Karpas-422 (cell line): ENCODE measurements at places on chromosomes 3 and 15. TPM values are rescaled to one million over a fixed set of nuclear protein-coding genes. Genes with fewer than 3 reads are reported as not detected.

- no peaks in the 10 kb centered on the region for H3K36me3 ChIP-seq
- H3K27ac ChIP-seq = no peak overlapping the region
- H3K4me1 ChIP-seq = no peaks in the 10 kb centered on the region
- no peaks in the 10 kb centered on the region for H3K27me3 ChIP-seq
- no peak overlapping the region for H3K4me3 ChIP-seq
- DNase-seq = no peak
Observed at GRCh38 chr15:74037171-74038117, 42.9 kb downstream of the PML start.

- no peak overlapping the region for H3K4me3 ChIP-seq
- DNase-seq = no peak
- no peaks in the 10 kb centered on the region for H3K36me3 ChIP-seq
Observed at GRCh38 chr3:133268726-133269134, 131.1 kb upstream of the BFSP2 start.

DNA sequence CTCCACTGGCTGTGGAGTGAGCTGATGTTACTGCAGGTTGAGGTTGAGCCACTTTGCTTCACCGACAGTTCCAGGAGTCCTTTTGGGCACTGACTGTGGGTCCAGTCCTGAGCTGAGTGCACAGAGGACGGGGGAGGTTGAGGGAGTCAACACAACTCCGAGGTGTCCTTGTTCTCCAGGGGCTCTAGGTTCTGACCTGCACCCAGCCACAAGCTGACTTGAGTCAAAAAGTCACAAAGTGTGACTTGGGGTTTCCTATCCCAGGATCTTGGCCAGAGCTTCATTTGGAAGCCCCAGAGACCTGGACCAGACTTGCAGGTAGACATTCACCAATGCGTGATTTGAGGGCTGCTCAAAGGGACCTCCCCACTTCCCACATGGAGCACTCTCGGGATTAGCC lies 95.0 kb downstream of the FAM43A start:
- DNase-seq = no peak
- no peaks in the 10 kb centered on the region for H3K36me3 ChIP-seq
- no peak overlapping the region for H3K4me3 ChIP-seq
- peaks cover 15% of the 10 kb centered on the region for H3K4me1 ChIP-seq
- H3K27ac ChIP-seq = no peak overlapping the region
- H3K27me3 ChIP-seq = peaks cover 2% of the 10 kb centered on the region; the same call in 1 of the 2 replicates

- H3K4me1 ChIP-seq = no peaks in the 10 kb centered on the region
- no peaks in the 10 kb centered on the region for H3K36me3 ChIP-seq
- no peak overlapping the region for H3K4me3 ChIP-seq
- H3K27me3 ChIP-seq = no peaks in the 10 kb centered on the region
Observed at GRCh38 chr3:132756108-132756650, 34.0 kb upstream of the NPHP3 start.

GRCh38 chr15:66622591-66623022 lies 56.8 kb upstream of the LCTL start:
- H3K4me3 ChIP-seq = no peak overlapping the region
- no peak overlapping the region for H3K27ac ChIP-seq
- no peaks in the 10 kb centered on the region for H3K36me3 ChIP-seq
- no peaks in the 10 kb centered on the region for H3K27me3 ChIP-seq
- no peaks in the 10 kb centered on the region for H3K4me1 ChIP-seq

GRCh38 chr3:39132096-39133092 lies 21.0 kb downstream of the CSRNP1 start:
- no peak overlapping the region for H3K27ac ChIP-seq
- no peak overlapping the region for H3K4me3 ChIP-seq
- no peaks in the 10 kb centered on the region for H3K27me3 ChIP-seq
- H3K4me1 ChIP-seq = peaks cover 7% of the 10 kb centered on the region

- H3K27ac ChIP-seq = no peak overlapping the region
- peaks cover 33% of the 10 kb centered on the region for H3K4me1 ChIP-seq
- no peak overlapping the region for H3K4me3 ChIP-seq
Observed at GRCh38 chr15:40003116-40003916, 35.7 kb downstream of the SRP14 start.

DNA sequence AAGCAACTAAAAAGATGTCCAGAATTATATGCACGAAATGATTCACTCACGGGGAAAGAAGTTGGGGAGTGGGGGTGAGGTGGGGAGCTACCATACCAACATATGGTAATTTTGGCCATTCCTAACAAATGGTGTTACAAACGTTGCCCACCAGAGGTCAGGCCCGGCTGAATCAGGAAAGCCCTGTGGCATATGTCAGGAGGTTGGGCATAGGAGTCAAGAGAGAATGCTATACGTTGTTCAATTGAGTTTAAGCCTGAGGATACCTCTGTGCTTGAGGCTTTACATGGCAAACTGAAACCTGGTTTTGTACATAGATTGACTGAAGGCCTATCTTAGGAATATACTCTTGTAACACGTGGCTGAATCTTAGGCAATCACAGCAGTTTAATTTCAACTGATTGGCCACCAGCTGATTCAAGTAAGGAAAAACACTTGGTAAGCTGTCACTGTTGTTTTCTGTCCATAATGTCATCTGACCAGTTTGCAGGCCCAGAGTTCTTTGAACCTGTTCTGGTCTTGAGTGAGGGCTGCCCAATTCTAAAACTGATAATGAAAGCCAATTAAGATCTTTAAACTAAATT lies 23.4 kb upstream of the SLC2A2 start:
- H3K36me3 ChIP-seq = no peaks in the 10 kb centered on the region
- H3K27me3 ChIP-seq = no peaks in the 10 kb centered on the region
- no peaks in the 10 kb centered on the region for H3K4me1 ChIP-seq
- no peak overlapping the region for H3K4me3 ChIP-seq

DNA sequence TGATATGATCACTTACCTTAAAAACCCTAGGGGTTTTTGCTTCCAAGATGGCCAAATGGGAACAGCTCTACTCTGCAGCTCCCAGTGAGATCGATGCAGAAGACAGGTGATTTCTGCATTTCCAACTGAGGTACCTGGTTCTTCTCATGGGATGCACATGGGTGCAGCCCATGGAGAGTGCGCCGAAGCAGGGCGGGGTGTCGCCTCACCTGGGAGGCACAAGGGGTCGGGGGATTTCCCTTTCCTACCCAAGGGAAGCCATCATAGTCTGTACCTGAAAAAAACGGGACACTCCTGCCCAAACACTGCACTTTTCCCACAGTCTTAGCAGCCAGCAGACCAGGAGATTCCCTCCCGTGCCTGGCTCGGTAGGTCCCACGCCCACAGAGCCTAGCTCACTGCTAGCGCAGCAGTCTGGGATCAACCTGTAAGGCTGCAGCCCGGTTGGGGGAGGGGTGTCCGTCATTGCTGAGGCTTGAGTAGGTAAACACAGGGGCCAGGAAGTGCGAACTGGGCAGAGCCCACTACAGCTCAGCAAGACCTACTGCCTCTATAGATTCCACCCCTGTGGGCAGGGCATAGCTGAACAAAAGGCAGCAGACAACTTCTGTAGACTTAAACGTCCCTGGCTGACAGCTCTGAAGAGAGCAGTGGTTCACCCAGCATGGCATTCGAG lies 78.6 kb downstream of the CTNNB1 start:
- no peak overlapping the region for H3K4me3 ChIP-seq
- no peaks in the 10 kb centered on the region for H3K4me1 ChIP-seq
- H3K27ac ChIP-seq = no peak overlapping the region
- no peaks in the 10 kb centered on the region for H3K36me3 ChIP-seq
- H3K27me3 ChIP-seq = no peaks in the 10 kb centered on the region

DNA sequence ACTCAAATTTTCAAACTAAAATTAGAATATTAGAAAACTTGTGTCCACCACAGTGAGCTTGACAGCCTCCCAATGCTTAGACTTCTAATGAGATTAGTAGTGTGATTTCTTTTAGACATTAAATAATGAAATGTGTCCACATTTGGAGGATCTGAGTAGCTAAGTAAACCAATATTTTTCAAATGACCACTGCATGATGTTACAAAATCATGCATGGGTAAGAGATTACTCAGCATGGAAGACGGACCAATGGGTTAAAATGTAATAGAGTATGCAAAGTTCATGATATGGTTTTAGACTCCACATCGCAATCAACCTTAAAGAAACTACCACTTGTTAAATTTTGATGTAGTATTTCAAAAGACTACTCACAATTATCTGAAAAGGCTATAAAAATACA lies 130.6 kb downstream of the IMPG2 start:
- DNase-seq = no peak
- no peak overlapping the region for H3K4me3 ChIP-seq
- H3K4me1 ChIP-seq = no peaks in the 10 kb centered on the region
- no peaks in the 10 kb centered on the region for H3K36me3 ChIP-seq

DNA sequence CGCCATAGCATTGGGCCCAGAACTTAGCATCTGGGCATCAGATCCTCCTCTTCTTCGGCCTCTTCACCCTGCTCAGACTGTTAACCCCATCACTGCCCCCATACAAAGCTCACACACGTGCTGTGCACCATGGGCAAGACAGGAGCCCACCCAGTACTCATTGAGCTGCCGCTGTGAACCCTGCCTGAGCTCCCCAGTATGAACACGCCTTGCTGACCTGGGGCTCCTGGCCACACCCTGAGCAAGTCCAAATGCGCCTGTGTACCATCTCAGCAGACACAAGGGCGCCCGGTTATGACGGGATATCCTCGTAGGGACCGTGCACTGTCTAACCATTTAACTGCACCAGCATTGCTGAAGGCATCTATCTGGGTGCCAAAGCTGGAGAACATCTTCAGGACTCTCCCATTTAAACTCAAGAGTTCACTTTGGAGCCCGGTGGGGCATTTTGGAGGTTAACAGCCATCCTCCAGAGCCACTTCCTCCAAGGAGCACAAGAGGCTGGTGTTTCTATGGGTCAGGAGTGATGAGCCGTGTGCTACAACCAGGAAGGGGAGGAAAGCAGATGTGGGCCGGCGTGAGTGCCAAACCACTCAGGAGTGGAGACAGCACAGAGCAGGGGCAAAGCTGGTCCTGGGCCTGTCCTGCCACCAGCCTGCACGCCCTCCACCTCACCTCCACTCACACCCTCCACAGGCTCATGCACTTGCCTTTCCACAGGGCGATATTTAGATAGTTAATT lies 12.1 kb downstream of the PRR23E start:
- no peak for DNase-seq
- H3K27ac ChIP-seq = no peak overlapping the region
- H3K4me3 ChIP-seq = no peak overlapping the region
- H3K27me3 ChIP-seq = no peaks in the 10 kb centered on the region
- no peaks in the 10 kb centered on the region for H3K4me1 ChIP-seq
- H3K36me3 ChIP-seq = no peaks in the 10 kb centered on the region

The PLSCR4 gene
- total RNA-seq = not detected in 2 replicates

The SI gene
- not detected in 2 replicates for total RNA-seq

The RETNLB gene
- not detected in 2 replicates for total RNA-seq

DNA sequence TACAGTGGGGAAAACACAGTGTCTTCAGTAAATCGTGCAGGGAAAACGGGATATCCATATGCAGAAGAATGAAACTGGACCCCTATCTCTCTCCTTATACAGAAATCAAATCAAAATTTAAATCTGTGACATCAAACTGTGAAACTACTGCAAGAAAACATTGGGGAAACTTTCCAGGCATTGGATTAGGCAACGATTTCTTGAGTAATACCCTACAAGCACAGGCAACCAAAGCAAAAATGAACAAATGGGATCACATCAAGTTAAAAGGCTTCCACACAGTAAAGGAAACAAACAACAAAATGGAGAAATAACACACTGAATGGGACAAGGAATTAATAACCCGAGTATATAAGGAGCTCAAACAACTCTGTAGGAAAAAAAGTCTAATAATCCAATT lies 165.3 kb downstream of the PLCL2 start:
- H3K36me3 ChIP-seq = no peaks in the 10 kb centered on the region
- DNase-seq = no peak
- H3K4me3 ChIP-seq = no peak overlapping the region

DNA sequence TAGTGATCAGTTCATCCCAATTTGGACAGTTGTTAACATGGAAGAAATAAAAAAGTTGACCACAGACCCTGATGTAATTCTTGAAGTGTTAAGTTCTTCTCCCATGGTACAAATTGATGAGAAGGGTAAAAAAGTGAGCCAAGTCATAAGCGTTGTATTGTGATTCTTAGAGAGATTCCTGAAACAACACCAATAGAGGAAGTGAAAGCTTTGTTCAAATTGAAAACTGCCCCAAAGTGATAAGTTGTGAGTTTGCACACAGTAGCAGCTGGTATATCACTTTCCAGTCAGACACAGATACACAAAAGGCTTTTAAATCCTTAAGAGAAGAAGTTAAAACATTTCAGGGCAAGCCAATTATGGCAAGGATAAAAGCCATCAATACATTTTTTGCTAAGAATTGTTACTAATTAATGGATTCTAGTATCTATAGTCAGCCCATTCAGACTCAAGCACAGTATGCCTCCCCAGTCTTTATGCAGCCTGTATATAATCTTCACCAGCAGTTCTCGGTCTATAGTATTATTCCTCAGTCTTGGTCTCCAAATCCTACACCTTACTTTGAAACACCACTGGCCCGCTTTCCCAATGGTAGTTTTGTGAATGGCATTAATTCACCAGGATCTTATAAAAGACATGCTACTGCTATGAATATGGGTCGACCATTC lies 38.2 kb downstream of the CDIN1 start:
- H3K27me3 ChIP-seq = no peaks in the 10 kb centered on the region
- no peak for DNase-seq
- H3K36me3 ChIP-seq = no peaks in the 10 kb centered on the region
- no peak overlapping the region for H3K4me3 ChIP-seq

The LMAN1L gene
- 3.3 and 4.3 TPM in 2 replicates for total RNA-seq

GRCh38 chr15:29432191-29433049 lies 162.8 kb upstream of the NSMCE3 start:
- no peak overlapping the region for H3K4me3 ChIP-seq
- H3K4me1 ChIP-seq = no peaks in the 10 kb centered on the region
- no peak overlapping the region for H3K27ac ChIP-seq
- no peaks in the 10 kb centered on the region for H3K27me3 ChIP-seq

The BLM gene
- 15.4 and 33.5 TPM in 2 replicates for total RNA-seq

- H3K4me1 ChIP-seq = no peaks in the 10 kb centered on the region
- DNase-seq = no peak
- no peak overlapping the region for H3K27ac ChIP-seq
- H3K27me3 ChIP-seq = no peaks in the 10 kb centered on the region
- no peaks in the 10 kb centered on the region for H3K36me3 ChIP-seq
Observed at GRCh38 chr3:79886204-79886603, 118.4 kb upstream of the ROBO1 start.

DNA sequence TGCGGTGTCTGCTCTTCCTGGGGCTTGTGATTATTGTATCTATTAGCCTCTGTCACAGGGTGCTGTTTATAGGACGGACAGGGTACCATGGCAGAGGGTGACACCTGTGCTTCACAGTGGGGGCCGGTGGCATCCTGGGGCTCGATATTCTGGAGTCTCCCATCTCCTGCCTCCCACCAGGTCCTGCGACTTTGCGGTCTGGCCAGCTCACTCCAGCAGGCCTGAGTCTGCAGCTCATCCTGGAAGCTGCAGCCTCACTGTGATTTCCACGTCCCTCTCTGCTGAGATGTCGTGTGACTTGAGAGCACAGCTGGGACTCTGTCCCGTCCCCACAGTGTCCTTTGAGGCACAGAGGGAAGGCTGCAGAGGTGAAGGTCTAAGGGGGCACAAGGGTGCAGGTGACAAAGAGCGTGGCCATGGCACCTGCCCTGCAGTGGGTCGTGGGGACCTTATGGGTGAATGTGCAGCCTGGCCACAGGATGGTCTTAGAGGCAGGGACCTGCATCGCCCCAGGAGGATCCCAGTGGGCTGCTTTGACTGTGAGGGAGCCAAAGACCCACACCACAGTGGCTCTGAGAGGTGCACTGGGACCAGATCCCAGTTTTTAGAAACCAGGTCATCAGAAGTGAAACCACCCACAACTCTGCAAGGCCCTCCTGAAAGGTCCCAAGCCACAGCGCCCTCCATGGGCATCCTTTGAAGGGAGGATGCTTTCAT lies 172.8 kb downstream of the KLF13 start:
- H3K27ac ChIP-seq = no peak overlapping the region
- DNase-seq = no peak
- no peak overlapping the region for H3K4me3 ChIP-seq
- H3K36me3 ChIP-seq = no peaks in the 10 kb centered on the region
